H7 (cell line): ENCODE measurements at places on chromosomes 12 and 14. TPM values are rescaled to one million over a fixed set of nuclear protein-coding genes. Genes with fewer than 3 reads are reported as not detected.

Gene CCDC60
- total RNA-seq, result 3.5 TPM in 1 of 2 replicates, not detected in the other

Gene ACOT4
- total RNA-seq, result 0.70 and 0.80 TPM in 2 replicates

Gene TCHP
- total RNA-seq, result 13.3 and 16.4 TPM in 2 replicates

Gene KRT6C
- not detected in 2 replicates for total RNA-seq

Gene RHOJ
- total RNA-seq, result not detected in 2 replicates

Gene CKAP4
- total RNA-seq, result 52.0 and 54.4 TPM in 2 replicates

Gene MDM1
- 7.6 and 14.2 TPM in 2 replicates for total RNA-seq

Gene TMPRSS12
- not detected in 2 replicates for total RNA-seq

Gene MSRB3
- 0.41 and 2.8 TPM in 2 replicates for total RNA-seq

Gene EPYC
- total RNA-seq, result not detected in 2 replicates

GRCh38 chr14:104876251-104876699, 11.2 kb downstream of the CEP170B start:
- DNase-seq, result peak; percentile 98

DNA sequence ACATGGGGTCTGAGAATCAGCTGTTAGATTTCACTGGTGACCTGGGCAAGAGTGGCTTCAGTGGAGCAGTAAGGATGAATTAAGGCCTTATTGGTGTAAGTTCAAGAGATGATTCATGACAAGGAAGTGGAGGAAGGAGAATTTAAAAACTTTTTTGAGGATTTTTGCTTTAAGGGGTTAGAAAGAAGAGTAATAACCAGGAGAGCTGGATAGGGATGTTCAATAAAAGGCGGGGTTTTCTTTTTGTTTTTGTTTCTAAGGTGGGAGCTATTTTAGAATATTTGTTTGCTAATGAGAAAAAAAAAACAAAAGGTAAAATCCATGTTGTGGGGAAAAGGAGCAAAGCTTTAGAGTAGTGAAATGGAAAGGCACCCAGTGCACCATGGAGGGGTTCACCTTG, 15.2 kb upstream of the TUBA1B start:
- DNase-seq, result no peak

- no peak for DNase-seq
Measured at GRCh38 chr12:104182621-104183378, 32.8 kb upstream of the TXNRD1 start.

DNA sequence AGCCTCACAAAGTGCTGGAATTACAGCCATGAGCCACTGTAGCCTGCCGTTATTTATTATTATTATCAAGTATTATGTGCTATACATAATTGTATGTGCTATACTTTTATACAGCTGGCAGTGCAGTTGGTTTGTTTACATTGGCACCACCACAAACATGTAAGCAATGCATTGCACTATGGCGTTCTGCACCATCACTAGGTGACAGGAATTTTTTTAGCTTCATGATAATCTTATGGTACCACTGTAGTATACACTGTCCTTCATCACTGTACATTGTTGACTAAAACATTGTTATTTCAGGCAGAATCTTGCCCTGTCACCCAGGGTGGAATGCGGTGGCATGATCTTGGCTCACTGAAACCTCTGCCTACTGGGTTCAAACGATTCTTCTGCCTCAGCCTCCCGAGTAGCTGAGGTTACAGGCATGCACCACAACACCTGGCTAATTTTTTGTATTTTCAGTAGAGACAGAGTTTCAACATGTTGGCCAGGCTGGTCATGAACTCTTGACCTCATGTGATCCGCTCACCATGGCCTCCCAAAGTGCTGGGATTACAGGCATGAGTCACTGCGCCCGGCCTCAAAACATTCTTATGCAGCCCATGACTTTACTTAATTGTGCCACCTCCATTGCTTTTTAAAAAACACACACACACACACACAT, 17.1 kb downstream of the MRPL42 start:
- DNase-seq, result no peak

GRCh38 chr14:93096691-93097322, 18.9 kb downstream of the ITPK1 start:
- DNase-seq, result peak; percentile 44

GRCh38 chr12:40142001-40142744, 36.3 kb upstream of the SLC2A13 start:
- DNase-seq, result no peak

GRCh38 chr12:873954-874353, 75.5 kb downstream of the RAD52 start:
- no peak for DNase-seq

GRCh38 chr14:75244121-75244520, 34.5 kb upstream of the FOS start:
- DNase-seq, result no peak

DNA sequence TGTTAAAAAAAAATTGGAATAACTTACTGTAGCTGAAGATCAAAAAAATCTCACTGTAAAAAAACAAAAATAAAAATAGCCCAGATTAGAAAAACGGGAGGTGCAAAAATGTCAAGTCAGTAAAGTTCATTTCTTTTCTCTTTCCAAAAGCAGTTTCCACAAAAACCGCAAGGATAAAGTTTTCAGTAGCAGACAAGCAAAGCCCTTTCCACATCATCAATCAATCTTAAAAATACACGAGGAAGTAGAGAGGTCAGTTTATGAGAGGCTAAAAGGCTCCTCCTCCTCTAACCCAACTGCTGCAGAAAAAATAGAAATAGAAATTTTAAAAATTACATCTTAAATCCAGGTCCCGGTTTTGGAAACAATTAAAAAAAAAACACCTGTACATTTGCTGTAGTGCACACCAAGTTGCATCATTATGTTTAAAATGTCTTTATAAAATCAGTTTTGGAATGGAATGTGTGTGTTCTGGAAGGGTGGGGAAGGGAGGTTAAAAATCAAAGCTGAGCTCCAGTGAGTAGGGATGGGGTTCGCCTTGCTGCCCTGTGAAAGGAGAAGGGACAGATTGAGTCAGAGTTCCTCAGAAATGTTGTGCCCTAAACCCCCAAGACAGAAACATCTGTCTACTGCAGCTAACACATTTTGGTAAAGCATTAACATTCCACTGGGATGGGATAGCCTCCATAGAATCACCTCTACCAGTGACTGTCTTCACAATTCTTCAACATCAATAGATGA, 5.8 kb downstream of the HNRNPC start:
- no peak for DNase-seq

DNA sequence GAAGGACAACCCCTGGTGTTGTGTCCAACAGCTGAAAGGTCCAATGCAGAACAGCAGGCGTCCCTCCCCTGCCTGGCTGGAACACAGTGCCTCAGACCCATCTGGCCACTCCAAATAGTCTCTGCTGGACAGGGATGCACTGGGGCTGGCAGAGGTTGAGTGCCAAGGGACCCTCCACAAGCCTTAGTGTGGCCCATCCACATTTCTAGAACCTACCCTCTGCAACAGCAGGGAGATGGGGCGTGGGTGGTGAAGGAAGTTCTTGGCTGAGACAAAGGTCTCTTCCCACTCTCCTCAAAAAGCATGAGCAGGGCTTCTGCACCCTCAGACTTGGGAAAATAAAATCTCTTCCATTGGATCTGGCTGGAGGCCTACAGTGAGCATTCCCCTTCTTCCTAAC, 36.5 kb downstream of the LTBP2 start:
- no peak for DNase-seq

DNA sequence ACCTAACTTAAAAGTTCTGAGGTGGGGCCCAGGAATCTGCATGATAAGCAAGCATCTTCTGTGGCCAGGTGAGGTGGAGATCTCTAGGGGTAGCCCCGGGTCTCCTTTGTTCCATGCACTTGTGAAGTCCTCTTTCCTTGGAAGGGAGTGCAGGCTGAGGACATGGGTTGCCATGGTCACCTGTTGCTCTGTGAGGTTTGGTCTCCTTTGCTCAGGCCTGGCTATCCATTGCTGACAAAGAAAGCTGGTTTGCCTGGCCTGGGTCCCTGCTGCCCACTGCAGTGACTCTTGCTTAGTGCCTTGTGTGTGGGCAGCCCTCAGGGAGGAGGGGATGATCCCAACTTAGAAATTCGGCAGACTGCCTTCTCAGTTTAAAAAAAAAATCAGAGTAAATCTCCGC, 11.1 kb downstream of the NRXN3 start:
- DNase-seq, result no peak

- no peak for DNase-seq
Measured at GRCh38 chr14:62864588-62864987, 180.7 kb downstream of the KCNH5 start.

GRCh38 chr12:45986641-45987339, 3.6 kb downstream of the SCAF11 start:
- no peak for DNase-seq

GRCh38 chr12:24705741-24706358, 243.1 kb downstream of the BCAT1 start:
- DNase-seq, result no peak

GRCh38 chr14:53793790-53794505, 162.7 kb downstream of the BMP4 start:
- no peak for DNase-seq

- DNase-seq, result no peak
Measured at GRCh38 chr12:124413401-124413800, 118.5 kb downstream of the RFLNA start.

GRCh38 chr12:102399653-102400052, 80.7 kb downstream of the IGF1 start:
- no peak for DNase-seq

- no peak for DNase-seq
Measured at GRCh38 chr12:23564451-23565152, 384.9 kb downstream of the SOX5 start.

- peak; percentile 68 for DNase-seq
Measured at GRCh38 chr12:130661486-130662255, 54.4 kb downstream of the RIMBP2 start.

DNA sequence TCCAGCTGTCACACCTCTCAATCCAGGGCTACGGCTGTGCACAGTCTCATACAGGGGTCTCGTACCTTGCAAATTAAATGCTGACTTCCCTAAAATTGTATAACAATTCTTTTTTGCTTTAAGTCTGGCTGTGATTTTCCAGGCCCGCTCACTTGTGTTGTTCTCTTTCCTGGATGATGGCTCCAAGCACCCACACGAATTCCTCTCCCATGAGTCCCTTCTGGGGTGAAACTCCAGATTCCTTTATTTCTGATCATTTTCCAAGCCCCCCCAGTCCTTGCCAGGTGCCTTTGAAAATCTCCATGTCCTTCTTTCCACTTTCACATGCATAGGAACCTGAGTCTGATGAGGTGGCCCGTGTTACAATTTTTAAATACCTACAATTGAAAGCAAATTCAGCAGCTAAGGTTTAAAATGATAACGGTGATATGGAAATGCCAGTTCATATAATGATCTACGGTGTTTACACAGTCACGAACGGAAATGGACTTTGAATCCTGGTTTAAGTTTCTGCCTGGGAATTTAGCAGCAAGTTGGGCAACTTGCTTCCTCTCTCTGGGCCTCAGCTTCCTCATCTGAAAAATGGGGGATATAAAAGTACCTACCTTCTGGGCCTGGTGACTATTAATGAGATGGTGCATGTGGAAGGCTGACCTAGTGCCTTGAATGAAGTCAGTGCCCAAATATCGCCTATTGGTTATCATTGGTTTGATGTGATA, 85.5 kb downstream of the STAB2 start:
- DNase-seq, result no peak

GRCh38 chr12:73547421-73547820, 990.2 kb upstream of the ATXN7L3B start:
- DNase-seq, result no peak

GRCh38 chr12:28996688-28997087, 152.4 kb upstream of the FAR2 start:
- DNase-seq, result no peak

DNA sequence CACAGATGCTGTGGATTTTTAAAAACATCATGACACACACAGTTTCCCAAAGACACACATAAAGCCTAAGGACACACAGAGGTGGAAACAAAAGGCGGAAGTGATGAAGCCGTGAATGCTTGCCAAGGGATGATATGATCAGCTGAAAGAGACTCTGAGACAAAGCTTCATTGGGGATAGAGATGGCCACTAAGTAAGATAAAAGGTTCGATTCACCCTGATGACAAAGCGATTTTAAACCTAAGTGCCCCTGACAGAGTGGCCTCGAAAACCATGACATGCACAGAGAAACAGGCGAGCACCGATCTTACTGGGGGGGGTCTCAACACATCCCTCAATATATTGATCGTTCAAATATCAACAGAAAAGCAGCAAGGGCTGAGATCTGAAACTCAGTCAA, 20.3 kb upstream of the EIF5 start:
- DNase-seq, result peak; percentile 25

DNA sequence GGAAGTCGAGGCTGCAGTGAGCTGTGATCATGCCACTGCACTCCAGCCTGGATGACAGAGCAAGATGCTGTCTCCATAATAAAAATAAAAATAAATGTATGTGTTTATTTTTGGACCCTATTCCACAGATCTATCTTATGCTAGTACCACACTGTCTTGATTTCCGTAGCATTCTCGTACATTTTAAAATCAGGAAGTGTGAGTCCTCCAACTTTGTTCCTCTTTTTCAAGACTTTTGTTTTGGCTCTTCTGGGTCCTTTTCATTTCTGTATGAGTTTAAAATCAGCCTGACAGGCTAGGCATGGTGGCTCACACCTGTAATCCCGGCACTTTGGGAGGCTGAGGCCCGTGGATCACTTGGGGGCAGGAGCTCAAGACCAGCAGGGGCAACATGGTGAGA, 25.8 kb downstream of the DAO start:
- DNase-seq, result no peak

GRCh38 chr12:94150240-94151121, 2.1 kb downstream of the PLXNC1 start:
- peak; percentile 71 for DNase-seq

DNA sequence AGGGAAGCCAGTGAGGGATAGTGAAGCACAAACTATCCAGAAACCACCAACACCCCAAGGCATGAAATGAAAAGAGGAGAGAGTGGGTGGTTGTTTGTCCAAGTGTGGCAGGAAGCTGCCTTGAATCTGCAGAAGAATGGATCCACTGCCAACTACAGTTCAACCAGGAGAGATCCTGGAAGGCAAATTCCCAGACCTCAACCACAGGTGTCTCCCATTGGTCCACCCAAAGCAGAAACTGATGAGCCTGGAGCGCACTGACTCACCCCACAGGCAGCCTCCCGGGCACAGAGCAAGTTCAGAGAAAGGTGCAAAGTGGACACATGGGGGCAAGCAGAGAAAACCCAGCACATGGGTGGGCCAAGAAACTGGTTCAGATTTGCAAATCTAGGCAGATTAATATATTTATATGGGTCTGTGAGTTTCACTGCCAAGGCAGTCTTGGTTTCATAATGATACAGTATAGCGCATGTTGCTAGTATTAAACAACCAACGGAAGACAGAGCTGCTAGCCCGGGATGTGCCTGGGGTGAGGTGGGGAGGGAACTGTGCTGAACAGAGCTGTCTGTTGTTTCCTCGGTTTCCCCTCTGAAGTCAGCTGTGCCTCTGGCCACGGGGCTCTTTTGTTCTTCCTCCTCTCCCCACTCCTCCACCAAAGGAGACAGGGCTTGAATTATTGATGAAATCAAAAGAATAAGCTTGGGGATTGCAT, 416.2 kb upstream of the CCDC196 start:
- DNase-seq, result no peak

DNA sequence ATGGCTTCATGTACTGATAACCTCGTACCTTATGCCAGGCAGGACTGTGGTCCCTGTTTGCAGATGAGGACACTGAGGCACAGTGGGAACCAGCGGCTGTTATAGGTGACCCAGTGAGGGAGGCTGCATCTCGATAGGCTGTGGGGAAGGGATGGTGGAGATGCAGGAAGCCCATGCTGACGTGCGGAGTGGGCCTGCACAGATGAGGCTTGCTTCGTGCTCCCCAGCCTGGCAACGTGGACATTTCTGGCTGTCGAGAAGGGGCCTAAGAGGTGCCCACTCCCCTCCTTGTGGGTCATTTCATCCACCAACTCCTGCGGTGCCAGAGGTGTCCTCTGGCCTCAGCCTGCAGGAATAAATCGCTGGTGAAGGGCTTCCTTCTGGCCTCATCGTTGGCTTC, 107.4 kb downstream of the SLC25A47 start:
- no peak for DNase-seq

- no peak for DNase-seq
Measured at GRCh38 chr12:19901841-19902240, 462.5 kb downstream of the AEBP2 start.
